Sciatic nerve (tissue), 2 donors: ENCODE measurements at places on chromosomes 13 and 19.

DNA sequence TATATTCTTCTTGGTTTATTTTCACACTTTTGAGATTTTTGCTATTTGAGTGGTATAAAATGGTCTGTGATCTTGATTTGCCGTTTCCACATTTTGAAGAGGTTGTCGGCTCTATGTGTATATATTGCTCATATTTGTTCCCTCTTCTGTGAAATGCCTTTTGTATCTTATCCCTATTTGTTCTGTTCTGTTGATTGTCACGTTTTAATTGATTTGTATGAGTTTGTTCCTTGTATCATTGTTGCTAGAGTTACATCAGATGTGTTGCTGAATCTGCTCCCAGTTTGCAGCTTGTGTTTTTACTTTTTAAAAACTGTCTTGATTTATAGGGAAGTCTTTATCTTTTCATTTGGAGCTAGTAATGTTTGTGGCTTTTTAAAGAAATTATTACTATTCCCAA lies 17.1 kb downstream of the USPL1 start:
- no peak for DNase-seq

DNA sequence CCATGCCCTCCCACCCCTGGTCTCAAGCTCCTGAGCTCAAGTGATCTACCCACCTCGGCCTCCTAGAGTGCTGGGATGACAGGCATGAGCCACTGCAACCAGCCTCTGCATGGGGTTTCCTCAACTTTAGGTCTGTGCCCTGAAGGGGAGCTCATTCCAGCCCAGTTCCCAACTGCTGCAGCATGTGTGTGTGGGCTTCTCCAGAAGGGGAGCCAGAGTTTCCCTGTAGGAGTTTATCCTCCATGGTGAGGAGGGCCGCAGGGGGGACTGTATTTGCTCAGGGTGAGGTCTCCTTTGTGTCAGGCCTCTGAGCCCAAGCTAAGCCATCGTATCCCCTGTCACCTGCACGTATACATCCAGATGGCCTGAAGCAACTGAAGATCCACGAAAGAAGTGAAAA lies 11.3 kb upstream of the ZNF808 start:
- DNase-seq = no peak

GRCh38 chr19:3868770-3869456 lies at the start of gene ZFR2:
Gene ZFR2 (minus strand): TSS chr19:3869038. CDS start chr19:3869017, 21 bp downstream.
- no peak for DNase-seq

GRCh38 chr13:83825676-83826075 lies 56.6 kb downstream of the SLITRK1 start:
- DNase-seq = no peak

DNA sequence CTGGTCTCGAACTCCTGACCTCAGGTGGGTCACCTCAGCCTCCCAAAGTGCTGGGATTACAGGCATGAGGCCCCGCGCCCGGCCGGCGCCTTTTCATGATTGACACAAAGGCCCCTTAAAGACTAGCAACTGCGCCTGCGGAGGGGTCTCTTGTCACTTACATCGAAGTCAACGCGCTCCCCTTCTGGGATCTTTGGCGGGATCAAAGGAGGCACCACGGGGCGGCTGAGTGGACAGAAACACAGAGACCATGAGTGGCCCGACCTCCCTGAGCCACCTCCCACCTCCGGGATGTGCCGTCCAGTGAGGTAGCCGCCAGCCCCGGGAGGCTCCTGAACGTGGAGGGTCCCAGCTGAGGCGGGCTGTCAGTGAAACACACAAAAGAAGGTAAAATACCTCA lies 7.3 kb downstream of the TNNT1 start:
- no peak for DNase-seq

- no peak for DNase-seq
These were observed 136.8 kb downstream of the DCT start for GRCh38 chr13:94342436-94343242.

GRCh38 chr19:1159864-1160595 lies 14.0 kb downstream of the SBNO2 start:
- no peak for DNase-seq

DNA sequence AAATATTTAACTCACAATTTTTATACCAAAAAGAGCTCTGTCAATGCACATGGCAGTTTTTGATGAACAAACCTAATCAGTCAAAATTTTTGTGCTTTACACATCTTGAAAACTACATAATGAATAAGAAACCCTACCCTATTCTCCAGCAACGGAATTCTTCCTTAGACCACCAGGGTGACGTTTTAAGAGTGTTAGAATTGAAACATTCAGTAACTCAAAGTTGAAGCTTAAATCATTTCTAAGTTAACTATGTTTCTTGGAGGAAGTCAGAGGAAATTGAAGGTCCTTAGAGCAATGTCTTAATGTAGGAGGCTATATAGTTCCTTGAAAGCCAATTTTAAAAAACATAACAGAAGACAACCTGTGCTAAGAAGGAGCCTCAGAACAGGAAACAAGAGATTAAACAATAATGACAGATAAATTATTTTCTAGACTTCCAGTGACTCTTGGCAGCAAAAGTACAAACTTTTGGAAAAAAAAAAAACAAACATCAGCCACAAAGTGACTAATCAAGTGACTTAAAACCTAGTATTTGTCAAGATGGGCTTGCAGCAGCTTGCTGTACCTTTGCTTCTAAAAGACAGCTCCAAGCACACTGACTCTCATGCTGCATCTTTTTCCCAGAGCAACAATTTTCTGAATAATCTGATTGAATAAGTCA lies 6.2 kb downstream of the SPRY2 start:
- no peak for DNase-seq

DNA sequence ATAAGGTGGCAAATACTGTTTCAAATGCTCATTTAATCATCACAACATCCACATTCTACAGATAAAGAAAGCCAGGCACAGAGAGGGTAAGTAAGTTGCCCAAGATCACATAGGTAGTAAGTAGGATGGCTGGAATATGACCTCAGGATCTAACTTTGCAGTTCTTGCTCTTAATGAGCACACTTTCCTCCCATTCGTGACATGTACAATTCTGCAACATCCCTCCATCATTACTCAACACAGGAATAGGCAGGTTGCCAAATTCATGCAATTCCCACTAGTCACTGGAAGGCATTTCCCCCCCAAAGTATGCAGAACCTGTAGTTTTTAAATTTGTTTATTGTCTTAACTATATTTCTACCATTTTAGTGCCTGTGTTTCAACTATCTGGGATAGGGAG lies 109.2 kb downstream of the OLFM4 start:
- DNase-seq = no peak

GRCh38 chr19:19111967-19112580 lies 26.2 kb downstream of the TMEM161A start:
- DNase-seq = no peak

GRCh38 chr13:111017755-111018459 lies 97.2 kb upstream of the ARHGEF7 start:
- DNase-seq = no peak

DNA sequence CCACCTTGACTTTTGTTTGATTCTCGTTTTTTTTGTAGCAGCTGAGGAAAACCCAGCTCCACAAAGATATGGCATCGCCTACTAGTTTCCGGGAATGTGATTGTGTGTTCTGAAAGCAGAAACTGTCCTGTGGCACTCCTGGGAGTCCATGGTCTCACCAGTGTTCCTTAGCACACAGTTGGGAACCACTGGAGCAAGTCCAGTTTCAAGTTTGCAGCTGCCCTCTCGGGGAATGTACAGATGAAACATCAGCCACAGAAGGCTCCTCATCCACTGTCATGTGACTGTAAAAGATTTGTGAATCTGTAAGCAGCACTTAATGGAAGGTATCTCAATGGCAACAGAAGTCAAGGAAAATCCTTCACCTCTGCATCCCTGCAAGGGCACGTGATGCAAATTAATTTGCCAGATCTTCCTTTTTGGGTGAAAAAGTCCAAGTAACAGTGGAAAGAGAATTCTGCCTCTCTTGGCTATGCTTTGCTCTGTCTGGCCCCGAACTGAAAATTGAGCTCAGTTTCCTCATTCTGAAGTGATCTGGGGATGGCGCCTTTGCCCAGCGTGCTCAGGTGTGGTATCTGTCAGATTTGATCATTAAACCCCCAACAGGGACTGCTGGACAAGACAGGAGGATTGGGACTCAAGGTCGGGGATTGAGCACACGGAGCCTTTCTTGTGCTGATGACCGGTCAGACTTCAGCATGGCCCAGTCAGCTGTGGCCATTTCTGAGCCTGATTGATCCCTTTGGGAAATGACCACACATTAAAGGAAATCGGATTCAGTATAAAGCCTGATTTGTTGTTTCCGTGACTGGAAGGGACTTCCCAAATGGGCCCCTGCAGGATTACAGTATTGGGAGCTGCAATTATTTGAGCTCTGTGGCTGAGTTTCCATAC lies 58.8 kb downstream of the ING1 start:
- DNase-seq = no peak

DNA sequence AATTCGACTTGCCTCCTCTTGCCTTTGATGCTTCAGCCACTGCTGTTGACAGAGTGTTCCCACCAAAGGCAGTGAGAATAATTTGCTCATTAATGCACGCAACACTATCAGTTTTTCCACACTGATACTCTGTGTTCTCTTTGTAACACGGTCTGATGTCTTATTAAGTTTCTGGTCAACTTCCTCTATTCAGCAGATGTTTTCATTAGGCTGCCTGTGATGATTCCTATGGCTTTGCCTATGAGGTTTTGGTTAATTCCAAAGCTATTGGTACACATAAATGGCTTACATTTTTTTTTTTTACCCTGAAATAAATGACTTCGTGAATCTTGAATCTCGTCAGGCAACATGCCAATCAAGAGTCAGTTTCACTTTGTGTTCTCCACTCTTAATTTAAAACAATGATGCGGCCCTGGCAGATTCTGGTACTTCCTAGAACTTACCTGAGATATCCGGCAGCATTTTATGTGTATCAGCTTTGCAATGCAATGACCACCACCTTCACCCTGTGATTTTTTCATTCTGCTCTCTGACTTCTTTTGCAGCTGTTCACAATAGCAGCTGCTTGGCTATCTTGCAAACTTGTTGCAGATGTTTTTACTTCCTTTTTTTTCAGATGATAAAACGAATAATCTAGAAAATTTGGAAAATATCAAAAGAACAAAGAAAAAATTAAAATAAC lies 27.5 kb upstream of the KL start:
- no peak for DNase-seq

- DNase-seq = no peak
These were observed 122.5 kb downstream of the TDRD3 start for GRCh38 chr13:60519496-60519895.

- DNase-seq = peak; percentile 90
These were observed 8.6 kb downstream of the ZBTB7A start for GRCh38 chr19:4057931-4058692.

DNA sequence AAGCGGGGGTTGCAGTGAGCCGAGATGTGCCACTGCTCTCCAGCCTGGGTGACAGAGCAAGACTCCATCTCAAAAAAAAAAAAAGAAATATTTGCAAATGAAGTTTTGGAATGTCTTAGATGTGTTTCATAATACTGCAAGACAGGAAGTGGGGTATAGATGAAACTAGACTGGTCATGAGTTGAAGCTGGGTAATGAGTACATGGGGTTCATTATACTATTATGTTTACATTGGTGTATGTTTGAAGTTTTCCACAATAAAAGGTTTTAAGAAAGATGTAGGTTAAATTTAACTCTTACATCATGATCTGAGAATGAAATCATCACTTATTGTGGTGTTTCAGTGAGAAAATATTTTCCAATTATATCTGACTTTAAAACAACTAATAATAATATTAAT lies 19.0 kb downstream of the FNDC3A start:
- no peak for DNase-seq

DNA sequence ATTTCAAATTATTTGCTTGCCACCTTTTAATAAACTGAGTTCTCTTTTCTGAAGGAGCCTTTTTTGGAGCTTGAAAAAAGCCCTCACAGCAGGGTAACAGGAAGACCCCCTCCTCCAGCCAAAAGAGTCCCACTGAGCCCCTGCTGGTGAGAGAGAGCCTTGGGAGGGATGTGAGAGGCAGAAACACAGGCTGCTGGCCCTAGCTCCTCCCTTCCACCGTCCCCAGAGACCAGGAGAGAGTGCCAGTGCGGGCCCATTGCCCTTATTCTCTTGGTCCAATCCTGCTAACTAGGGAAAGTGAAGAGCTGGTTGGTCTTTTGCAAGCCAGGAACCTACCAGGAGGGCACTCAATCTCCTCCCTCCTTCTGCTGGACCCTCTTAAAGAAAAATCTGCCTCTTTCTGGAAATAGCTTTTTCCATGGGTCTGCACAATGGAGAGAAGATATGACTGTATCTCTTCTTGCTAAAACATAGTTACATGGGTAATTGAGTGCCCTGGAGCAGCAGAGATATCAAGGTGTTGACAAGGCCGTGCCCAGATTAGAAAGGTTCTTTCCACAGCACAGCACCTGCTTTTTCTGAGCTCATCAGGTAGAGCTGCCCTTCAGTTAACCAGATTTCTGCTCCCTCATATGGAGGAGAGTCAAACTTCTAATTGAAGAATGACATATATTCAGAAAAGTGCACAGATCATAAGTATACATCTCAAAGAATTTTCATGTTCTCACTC lies 113.9 kb downstream of the LRCH1 start:
- DNase-seq = no peak

GRCh38 chr13:100836711-100837110 lies 162.1 kb upstream of the TMTC4 start:
- no peak for DNase-seq

- DNase-seq = peak; percentile 95
These were observed 8.6 kb upstream of the TYK2 start for GRCh38 chr19:10388957-10389356.

- no peak for DNase-seq
These were observed 107.8 kb downstream of the SGCG start for GRCh38 chr13:23288564-23288963.

- DNase-seq = no peak
These were observed 118.4 kb downstream of the RAB20 start for GRCh38 chr13:110442930-110443621.

GRCh38 chr13:110746438-110746837 lies 32.9 kb downstream of the ING1 start:
- DNase-seq = no peak

DNA sequence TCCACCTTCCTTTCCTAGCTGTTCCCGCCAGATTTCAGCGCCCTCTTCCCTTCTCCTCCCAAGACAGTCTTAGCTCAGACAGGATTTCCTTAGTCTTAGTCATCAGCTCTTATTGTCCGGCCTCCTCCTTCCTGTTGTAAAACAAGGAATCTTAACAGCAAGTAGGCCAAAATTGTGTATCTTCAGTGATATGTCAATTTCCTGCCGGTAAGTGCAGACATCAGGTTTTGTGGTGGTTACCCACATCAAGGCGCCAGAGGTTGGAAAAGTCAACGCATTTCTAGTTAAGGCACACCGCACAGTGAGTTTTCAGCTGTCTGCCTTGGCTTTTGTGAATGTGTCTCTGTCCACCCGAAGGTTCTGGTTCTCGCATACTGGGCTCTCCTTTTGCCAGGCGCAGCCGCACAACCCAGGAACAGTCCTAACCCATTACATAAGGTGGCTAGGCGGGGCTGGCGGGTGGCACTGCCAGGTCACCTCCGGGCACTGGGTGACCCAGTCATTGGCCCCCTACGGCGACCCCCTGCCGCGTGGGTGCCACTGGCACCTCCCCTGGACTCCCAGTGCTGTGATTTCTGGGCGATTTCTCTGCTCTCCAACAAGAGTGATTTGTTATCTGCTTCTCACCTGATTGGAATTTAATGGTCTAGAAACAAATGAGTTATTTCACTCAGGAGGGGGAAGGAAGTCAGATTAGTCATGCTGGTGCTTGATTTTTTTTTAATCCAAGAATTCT lies 12.9 kb downstream of the COL4A2 start:
- no peak for DNase-seq
